Activated naive CD4-positive, alpha-beta T cell treated with Interleukin-2 at 50 U/mL for 16 hours (primary cell): ENCODE measurements at places on chromosomes 3 and 15.

- no peak for DNase-seq
Observed at GRCh38 chr3:156707588-156707987, 33.2 kb downstream of the TIPARP start.

- no peak for DNase-seq
Observed at GRCh38 chr15:47708161-47708980, 8.9 kb upstream of the SEMA6D start.

GRCh38 chr3:184506561-184506991 is 55.0 kb upstream of the EPHB3 start:
- no peak for DNase-seq

- DNase-seq: no peak
Observed at GRCh38 chr3:11009898-11010297, 17.4 kb downstream of the SLC6A1 start.

GRCh38 chr3:74351213-74351612 is 263.2 kb downstream of the CNTN3 start:
- no peak for DNase-seq

GRCh38 chr15:87300146-87300545 is 956.4 kb downstream of the NTRK3 start:
- DNase-seq: no peak

GRCh38 chr3:76122007-76122406 is 336.7 kb upstream of the ZNF717 start:
- no peak for DNase-seq

DNA sequence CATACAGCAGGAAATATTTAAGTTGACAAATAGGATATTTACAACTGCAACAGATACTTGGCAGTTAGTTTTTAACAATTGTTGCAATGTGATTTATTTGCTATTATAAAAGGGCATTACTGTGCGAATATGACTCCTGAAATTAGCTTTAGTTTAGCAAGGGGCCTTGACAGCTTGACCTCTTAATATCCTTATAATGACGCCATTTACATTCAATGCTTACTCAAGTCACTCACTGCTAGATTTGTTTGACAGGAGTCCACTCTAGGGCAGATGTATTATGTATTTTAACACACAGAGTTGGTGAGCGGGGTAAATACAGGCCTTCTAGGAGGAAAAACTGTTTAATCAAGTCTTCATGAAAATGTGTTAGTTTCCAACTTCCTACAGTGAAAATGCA is 58.1 kb upstream of the C15orf61 start:
- DNase-seq: no peak

DNA sequence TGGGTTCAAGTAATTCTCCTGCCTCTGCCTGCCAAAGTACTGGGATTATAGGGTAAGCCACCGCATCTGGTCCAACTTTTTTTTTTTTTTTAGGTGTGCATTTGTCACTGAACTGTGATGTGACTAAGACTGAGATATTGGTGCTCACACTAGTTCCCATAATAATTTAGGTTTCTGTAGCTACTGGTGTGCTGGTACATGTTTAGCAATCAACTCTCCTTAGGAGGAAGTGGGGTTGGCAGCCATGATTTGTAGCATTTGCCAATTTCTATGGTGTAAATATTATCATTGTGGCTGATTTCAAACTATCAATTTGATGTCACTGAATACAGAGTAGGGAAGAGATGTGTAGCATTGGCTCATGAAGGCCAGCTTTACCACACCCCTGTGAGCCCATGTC is 372.7 kb downstream of the EDEM1 start:
- DNase-seq: no peak

GRCh38 chr3:159451067-159451466 is 537.6 kb upstream of the IL12A start:
- DNase-seq: no peak
